Left cardiac atrium (tissue), 4 donors: ENCODE measurements at places on chromosomes 1 and 21. TPM values are rescaled to one million over a fixed set of nuclear protein-coding genes. Genes with fewer than 3 reads are reported as not detected.
A peak's percentile ranks its signal among the peaks of the same experiment; 100 is the strongest.

DNA sequence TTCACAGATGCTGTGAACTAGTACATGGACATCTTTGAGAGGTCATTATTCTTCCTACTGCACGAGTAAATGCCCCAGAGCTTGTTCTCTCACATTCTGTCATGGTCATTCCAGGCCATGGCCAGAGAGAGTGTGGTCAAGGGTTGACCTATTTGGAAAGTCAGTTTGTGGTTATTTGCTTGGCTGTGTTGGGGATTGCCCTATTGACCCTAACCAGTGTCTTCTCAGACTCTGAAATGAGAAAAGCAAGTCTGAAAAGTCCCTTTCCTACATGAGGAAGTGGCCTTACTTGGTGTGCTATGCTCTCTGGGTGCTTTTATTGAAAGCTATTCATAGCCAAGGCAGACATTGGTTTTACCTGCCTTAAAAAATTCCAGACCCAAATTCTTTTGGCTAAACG, 26.6 kb downstream of the CLIC6 start:
- no peak for DNase-seq

- no peak for DNase-seq
Measured at GRCh38 chr1:214568328-214568727, 16.9 kb upstream of the PTPN14 start.

The CA6 gene
- total RNA-seq: not detected

The USH2A gene
- total RNA-seq: 1.7 TPM

- no peak for DNase-seq
Measured at GRCh38 chr1:235468970-235469369, 35.3 kb downstream of the B3GALNT2 start.

GRCh38 chr21:45026066-45026745, 48.2 kb upstream of the ADARB1 start:
- no peak for DNase-seq

The CDC7 gene
- total RNA-seq: 1.3 TPM

The RIPPLY3 gene
- total RNA-seq: not detected

GRCh38 chr1:241648159-241648558, 3.9 kb upstream of the WDR64 start:
- no peak for DNase-seq

The PLEKHG5 gene
- 10.7 TPM for total RNA-seq

The OR2T34 gene
- not detected for total RNA-seq

DNA sequence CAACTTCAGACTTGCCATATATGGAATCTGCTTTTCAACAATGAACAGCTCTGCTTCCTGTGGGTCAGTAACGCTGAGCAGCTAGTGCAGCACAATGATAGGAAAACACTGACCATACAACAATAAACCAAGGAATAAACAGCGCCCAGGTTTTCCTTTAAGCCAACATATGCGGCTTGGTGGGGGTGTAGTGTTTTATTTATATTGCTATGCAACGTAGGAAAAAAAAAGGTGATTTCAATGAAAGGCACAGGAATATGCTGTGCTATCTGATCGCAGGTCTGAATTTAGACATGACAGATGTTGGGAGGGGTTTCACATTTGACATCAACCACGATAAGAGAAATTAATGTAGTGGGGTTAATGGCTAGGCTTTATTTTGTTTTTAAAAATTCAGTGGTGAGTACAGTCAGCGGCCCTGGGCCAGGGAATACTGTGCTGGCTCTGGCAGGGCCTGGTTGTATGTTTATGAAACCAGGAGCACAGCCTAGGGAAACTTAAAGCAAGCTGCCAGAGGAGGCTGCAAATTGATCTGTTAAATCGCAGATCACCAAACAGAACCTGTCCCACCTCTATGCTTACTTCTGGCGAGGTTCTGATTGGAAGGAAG, 4.3 kb downstream of the TSPAN2 start:
- no peak for DNase-seq

DNA sequence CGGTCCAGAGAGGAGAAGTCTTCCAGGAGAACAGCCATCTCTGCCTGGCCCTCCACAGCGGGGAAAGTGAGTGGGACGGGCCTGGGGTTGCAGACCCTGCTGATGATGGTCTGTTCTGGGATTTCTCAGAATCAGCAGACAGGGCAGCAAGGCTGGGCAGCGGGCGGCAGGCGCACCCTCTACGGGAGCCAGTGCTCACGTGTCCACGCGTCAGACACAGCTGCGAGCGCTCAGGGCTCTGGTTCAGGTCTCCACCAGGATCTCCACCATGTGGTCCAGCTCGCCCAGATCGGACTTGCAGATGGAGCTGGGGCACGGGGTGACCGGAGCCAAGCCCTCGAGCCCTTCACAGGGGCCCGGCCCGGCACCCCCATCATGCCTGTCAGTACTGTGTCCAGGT, 5.5 kb downstream of the CLCA4 start:
- DNase-seq: no peak

The PLD5 gene
- total RNA-seq: not detected

- no peak for DNase-seq
Measured at GRCh38 chr1:30837653-30838052, 70.9 kb downstream of the SDC3 start.

DNA sequence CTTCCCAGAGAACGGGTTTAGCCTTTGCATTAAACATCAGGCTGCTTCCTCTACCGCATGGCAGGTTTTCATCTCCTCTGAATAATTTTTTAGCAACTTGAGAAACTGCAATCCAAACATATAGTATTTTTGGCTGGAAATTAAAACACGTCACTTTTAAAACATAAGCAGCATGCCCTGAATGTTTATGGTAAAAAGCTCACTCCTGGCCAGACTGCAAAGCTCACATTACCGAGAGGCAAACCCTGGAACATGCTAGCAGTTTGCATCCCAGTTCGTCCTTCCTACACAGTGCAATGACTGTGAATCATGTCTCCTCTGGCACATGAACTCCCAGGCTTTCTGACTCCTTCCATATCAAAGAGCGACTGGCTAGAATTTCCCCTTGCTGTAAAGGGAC, 312.3 kb downstream of the RRAGC start:
- DNase-seq: no peak

The IGSF9 gene
- 3.3 TPM for total RNA-seq

GRCh38 chr1:30801771-30802198, 44.2 kb upstream of the LAPTM5 start:
- peak; percentile 83 for DNase-seq

DNA sequence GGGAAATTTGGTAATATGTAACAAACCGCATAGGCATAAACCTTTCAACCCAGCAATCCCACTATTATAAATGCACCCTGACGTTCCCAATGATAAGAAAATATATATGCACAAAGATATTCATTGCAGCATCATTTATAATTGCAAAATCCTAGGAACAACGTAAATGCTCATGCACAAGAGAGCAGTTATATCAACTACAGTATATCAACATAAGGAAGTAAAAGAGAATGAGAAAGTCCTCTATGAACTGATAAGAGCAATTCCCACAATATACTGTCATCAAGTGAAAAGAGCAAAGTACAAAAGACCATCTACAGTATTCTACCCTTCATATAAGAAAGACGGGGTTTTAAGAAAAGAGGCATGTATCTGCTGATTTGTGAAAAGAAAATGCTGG, 229.9 kb downstream of the SLC45A1 start:
- DNase-seq: no peak
